ENCODE measurements at places on chromosomes 3 and 15.
A peak's percentile ranks its signal among the peaks of the same experiment; 100 is the strongest.

DNA sequence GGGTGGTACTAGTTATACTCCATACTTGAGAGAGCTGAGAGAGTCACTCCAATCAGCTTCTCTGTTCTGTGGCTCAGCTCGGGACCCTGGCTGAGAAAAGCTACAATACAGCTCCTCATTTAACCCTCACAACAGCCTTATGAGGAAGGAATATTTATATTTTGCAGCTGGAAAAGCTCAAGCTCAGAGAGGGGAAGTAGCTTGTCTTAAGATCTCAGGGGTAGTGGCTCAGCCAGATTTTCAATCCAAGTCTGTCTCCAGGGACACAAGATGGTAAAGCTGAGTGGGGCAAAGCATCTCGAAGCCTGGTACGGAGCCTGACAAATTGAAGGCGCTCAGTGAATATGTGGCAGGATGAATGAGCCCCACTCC lies 14.8 kb downstream of the SCAMP2 start:
- no peak for DNase-seq

DNA sequence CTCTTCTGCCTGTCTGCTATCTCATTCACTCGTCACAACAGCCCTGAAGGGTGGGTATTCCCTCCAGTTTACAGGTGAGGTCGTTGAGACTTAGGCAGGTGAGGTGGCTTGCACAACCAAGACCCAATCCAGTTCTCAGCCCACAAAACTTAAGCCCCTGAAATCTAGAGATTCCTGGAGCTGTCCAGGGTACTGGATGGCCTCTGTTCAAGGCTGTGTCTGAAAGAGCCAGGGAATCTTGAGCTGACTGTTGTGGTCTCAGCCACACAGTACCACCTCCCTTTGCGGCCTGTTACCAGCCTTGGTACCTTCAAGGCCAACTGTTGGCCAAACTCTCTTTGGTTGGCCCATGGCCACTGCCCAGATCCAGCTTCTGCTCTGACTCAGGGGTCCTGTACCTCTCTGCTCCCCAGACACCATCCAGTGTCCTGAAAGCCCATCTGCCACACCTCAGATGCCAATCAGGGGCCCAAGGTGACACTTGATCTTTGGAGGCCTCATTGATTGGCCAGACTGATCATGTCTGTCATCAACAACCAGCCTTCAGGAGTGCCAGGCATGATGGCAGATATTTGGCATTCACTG lies 10.9 kb upstream of the FAM107A start:
- no peak for DNase-seq

- DNase-seq, result no peak
These were observed 9.3 kb downstream of the ARPP19 start for GRCh38 chr15:52559575-52559974.

DNA sequence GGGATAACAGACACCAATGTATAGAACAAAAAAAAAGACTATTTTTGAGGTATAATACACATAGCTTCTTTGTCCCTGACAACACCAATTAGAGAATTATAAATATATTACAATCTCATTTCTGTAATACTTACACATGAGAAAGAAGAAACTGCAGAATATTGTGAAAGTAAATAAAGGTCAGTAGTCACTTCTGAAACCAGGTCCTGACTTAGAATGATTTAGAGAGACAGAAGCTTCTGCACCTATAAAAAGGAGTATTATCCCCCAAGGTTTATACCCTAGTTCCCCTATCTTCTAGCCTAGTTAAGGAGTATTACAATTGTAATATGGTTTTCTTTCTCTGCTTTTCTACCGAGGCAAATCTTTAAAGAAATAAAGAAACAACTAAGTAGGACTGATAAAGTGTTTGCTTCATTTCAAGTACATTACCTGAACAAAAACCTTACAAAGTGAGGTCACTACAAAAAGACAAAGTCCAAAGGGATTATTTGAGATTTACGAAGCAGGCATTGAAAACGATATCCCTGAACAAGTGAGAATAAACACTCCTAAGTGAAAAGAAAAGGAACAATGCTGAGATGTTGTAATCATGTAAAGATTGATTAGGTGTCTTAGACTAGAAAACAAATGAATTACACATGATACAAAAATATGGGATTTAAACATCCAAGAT lies 103.0 kb downstream of the GBE1 start:
- DNase-seq, result no peak

GRCh38 chr15:44662478-44663409 lies 718 bp downstream of the SPG11 start:
- peak; percentile 37 for DNase-seq

- peak; percentile 36 for DNase-seq
These were observed 89.5 kb downstream of the EOMES start for GRCh38 chr3:27632431-27633223.
